Vagina (tissue), 2 donors: ENCODE measurements at places on chromosomes 4 and X.

- no peak for DNase-seq
Measured at GRCh38 chr4:73197220-73197619, 61.4 kb downstream of the ANKRD17 start.

DNA sequence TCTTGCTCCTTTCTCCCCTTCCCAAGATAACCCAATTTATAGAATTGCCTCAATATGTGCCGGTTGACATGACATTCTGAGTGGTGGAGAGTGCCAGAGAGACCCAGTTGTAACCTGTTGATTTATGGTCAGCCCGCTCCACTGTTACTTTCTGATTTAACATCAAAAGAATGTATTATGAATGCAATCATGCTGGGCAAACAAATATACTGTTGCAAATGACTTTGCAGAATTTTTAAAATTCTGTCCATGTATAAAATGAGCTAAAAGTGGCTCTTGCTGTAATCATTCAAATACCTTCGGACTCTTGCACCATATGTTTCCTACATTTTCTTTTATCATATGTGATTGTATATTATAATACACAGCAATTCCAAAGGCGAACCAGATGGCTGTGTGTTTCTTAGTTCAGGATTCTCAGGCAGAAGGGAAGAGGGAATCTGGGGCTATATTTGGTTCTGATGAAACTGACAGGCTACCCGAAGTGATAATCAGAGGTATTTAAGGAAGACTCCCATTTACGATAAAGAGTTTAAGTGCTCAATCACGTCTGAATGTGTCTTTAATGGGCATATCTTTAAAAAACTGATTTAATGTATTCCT lies 131.7 kb downstream of the CLCN4 start:
- DNase-seq, result no peak

GRCh38 chr4:2994917-2995316 lies 31.5 kb downstream of the GRK4 start:
- DNase-seq, result no peak

DNA sequence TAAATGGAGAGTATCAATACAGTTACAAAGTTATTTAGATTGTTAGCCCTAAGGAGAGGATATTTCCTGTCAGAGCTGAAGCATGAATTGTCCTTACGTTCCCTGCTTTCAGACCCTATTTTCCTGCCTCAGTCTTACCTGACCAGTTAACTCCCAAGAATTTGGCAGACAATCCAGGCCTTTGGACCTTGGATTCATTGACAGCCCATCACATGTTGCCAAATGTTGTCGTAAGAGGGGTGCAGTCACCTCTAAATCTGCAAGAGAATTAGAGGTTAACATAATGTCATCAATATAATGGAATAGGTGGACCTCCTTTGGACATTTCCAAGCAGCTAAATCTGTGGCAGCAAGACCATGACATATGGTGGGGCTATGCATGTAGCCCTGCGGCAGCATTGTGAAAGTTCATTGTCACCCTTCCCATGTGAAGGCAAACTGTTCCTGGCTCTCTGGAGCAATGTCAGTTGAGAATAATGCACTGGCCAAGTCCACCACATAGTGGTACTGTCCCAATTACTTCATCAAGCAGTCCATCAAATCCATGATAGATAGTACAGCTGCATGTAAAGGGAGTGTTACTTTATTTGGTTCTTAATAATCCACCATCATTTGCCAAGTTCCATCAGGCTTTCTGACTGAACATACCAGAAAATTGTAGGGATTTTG lies 1137.0 kb upstream of the POU3F4 start:
- no peak for DNase-seq

- no peak for DNase-seq
Measured at GRCh38 chr4:14151101-14151500, 523.6 kb upstream of the BOD1L1 start.

DNA sequence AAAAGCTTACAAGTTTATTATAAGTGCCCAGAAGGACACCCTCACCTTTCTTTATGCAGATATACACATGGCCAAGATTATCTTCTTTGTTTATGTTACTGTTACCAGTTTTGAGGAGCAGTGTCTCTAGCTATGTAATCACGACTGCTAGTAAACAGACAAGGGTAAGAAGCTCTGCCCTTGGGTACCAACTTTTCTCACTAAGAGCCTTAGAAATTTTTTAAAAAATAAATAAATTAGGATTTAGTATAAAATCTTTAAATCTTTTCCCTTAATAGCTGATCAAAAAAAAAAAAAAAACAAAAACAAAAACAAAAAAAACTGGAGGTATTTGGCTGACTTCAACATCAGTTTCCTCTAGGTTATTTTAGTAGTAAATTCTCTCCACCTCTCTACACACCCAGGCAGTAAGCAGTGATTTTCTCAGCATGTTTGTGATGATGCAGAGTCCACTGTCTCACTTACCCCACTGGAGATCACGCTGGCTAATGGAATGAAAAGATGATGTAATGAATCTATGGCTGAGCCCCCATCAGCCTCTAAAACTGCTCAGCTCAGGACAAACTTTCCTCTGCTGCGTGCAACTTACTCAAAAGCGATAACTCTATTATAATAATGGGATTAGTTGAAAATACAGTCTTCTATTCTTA lies 125.9 kb downstream of the FRYL start:
- no peak for DNase-seq

- DNase-seq, result no peak
Measured at GRCh38 chrX:15233416-15234015, 36.4 kb downstream of the ASB9 start.

DNA sequence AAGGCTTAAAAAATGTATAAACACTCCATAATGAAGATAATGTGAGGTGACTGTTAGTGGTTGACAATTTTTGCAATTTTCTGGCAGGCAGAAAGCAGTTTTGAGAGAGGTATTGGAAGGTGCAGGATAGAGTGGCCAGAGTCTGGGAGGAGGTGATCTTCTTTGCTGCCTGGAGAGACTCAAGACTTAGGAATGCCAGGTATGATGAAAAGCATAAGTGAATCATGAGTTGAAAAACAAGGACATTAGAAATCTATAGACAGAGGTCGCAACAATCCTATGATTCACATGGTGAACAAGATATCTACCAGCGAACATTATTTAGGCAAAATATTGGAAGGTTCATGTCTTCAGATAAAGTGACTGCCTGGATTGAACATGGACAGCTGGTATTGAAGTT lies 118.5 kb downstream of the CFAP299 start:
- DNase-seq, result no peak

- DNase-seq, result no peak
Measured at GRCh38 chr4:6227412-6228157, 27.2 kb upstream of the JAKMIP1 start.

- DNase-seq, result no peak
Measured at GRCh38 chr4:71549516-71550160, 210.8 kb downstream of the SLC4A4 start.

- DNase-seq, result no peak
Measured at GRCh38 chr4:143473334-143474126, 40.0 kb upstream of the SMARCA5 start.

- DNase-seq, result no peak
Measured at GRCh38 chr4:108730579-108730978, 32.3 kb downstream of the ETNPPL start.

DNA sequence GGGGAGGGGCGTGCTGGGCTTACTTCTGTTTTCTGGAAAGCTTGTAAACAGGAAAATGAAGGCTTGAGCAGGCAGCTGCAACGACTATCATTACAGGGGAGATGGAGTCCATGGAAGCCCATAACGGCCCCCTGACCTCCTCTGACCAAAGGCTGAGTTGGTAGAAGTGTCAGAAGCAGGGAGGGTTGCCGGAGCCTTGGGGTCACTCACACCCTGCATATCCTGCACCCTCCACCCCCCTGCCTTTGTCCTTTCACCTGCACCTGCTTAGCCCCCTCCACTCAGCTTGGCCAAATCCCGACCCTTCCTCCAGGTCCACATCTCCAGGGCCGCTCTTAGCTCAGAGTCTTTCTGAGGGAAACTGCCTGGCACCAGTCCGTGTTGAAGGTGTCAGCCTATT lies 12.5 kb upstream of the MSX1 start:
- DNase-seq, result no peak

DNA sequence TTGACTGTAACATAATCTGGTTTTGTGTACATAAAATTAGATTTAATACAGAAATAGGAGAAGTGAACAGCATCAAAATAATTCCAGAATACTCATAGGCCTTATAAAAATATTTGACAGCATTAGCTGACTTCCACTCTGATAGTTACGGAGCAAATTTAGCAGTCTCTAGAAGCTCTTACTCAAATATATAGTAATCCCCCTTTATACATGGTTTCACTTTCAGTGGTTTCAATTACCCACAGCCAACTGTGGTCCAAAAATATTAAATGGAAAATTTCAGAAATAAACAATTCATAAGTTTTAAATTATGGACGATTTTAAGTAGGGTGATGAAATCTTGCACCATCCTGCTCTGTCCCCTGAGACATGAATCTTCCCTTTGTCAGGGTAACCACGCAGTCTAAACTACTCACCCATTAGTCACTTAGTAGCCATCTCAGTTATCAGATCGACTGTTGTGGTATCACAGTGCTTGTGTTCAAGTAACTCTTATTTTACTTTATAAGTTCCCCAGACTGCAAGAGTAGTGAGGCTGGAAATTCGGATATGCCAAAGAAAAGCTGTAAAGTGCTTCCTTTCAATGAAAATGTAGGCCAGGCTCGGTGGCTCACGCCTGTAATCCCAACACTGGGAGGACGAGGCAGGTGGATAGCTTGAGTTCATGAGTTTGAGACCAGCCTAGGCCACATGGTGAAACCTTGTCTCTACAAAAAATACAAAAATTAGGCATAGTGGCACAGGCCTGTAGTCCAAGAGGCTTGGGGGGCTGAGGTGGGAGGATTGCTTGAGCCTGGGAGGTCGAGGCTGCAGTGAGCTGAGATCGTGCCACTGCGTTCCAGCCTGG lies 17.2 kb upstream of the RTL9 start:
- no peak for DNase-seq

- no peak for DNase-seq
Measured at GRCh38 chr4:180538384-180539057, 1704.7 kb upstream of the TENM3 start.

GRCh38 chrX:73127700-73128241 lies 48.5 kb upstream of the PABPC1L2A start:
- DNase-seq, result no peak

DNA sequence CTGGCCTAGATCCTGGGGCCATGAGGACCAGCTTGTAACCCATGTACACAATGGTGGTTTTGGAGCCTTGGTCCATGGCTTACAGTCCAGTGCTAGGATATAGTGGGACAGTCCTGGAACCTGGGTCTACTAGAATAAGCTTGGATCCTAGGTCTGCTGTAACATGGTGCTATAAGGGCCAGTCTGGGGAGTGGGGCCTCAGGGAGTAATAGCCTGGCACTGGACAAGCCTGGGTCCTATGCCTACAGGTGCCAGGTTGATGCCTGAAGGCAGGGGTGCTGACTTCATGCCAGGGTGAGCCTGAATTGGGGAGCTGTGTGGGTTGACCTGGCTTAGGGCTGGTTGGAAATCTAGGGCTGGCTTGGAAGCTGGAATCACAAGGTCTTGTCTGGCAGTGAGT lies 756.3 kb upstream of the ADGRL3 start:
- DNase-seq, result no peak

- DNase-seq, result no peak
Measured at GRCh38 chrX:55663584-55663983, 40.4 kb downstream of the FOXR2 start.

GRCh38 chr4:108834166-108834834 lies 71.4 kb upstream of the ETNPPL start:
- DNase-seq, result no peak

DNA sequence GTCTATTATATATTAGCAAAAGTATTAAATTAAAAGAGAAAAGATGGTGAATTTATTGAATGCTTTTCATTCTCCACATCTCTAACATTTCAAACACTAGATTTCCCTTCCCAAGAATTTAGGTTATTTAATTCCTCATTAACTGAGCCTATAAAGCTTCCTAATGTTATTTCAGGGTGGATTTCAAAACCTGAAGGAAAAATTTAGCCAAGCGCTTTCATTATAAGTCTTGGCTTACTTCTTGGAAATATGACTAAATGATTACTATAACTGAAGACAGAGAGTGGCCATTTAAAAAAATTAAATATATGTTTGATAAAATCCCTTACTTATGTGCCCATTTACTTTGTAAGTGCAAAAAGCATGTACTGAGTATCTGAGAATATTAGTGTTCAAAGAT lies 141.8 kb upstream of the ARSJ start:
- no peak for DNase-seq

- DNase-seq, result no peak
Measured at GRCh38 chrX:13983734-13984133, 46.0 kb downstream of the GEMIN8 start.

DNA sequence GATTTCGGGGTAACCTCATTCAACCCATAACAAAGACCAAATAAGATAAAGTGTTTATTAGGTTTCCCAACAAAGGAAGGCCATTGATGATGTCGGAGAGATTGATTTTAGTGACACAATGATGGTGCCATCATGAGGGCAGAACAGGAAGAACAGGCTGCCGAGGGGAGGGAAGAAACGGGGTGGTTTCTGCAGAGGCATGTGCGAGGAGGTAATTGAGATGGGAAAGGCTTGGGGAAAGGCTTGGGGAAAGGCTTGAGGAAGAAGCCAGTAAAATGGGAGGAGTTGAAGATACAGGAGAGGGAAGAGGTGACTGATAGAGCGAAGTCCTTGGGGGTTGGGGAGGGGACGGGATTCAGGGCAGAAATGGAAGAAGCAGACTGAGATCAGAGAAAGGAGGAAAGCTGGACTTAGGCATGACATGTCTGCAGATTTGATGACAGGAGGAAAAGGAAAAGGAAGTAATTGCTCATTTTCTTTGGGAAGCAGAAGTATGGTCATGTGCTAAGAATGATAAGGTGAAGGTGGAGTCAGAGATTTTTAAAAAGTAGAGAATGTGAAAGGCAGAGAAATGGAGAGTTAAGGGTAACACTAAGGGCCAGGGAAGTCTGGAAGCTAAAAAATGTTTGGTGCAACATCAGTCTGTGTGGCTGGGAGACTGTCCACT lies 6.0 kb downstream of the HPSE start:
- DNase-seq, result no peak

DNA sequence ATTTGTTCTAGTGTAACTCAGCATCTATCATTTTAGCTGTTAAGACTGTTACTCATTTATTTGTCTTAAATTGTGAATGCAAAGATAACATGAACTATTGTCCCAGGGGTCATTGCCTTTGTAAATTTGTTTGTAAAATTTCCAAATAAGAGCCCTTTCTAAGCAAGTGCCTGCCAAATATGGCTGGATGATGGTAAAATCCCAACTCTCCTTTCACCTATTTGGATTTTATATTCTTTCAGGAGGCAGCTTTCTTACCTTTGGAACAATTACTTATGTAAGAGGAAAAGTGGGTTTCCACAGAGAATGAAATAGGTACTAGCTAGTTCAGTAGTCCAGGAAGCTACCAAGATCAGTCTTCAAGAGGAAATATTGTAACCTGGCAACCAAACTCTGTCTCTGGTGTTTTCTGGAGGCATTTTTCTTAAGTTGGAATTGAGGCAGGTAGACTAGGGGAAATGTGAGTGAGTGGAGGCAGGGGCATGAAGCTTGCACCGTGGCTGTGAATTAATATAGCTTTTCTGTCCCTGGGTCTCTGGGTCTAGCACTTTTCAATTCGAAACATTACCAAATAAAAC lies 363.0 kb upstream of the ZCCHC13 start:
- DNase-seq, result no peak

GRCh38 chr4:148078061-148078460 lies 346.2 kb downstream of the ARHGAP10 start:
- DNase-seq, result no peak

GRCh38 chr4:119300101-119300978 lies 21.6 kb downstream of the FABP2 start:
- DNase-seq, result no peak
